ENCODE measurements at places on chromosomes 5 and 9.

- no peak for DNase-seq
These were observed at the start of gene CKMT2 for GRCh38 chr5:81233080-81233634. TSS of gene CKMT2 (plus strand) at chr5:81233322. CDS start at chr5:81251133, 17,811 bp downstream.

GRCh38 chr9:136655536-136656182 is 7.1 kb upstream of the EGFL7 start:
- peak; percentile 73 for DNase-seq

DNA sequence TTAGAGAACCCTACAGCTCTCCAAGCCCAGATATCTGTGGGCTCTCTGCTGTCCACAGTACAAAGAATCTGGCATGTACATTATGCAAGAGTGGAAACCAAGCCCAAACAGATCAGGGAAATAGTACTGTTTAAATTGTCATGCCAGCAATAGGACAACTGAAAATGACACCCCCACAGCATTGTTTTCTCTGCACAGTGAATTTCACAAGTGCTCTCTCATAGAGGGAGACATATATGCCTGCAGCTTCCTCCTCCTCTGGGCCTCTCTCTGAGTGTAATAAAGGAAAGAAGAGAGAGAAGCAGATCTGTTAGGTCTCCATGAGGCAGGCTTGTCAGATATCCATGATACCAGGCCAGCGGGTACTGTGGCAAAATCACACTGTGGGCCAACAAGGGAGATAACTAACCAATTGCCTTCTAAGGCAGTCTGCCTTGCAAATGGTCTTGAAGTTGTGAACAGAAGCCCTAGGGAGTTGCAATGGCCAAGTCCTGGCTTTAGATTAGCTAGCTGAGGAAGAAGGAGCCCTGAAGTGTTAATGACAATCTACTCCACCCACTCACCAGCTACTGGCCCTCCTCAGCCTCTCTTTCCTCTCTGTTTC is 54.4 kb upstream of the JMY start:
- no peak for DNase-seq

- no peak for DNase-seq
These were observed 5.6 kb downstream of the TPRN start for GRCh38 chr9:137194909-137195308.

GRCh38 chr9:78321505-78321904 is 24.6 kb downstream of the PSAT1 start:
- DNase-seq, result no peak

GRCh38 chr5:15620501-15620900 is 120.5 kb downstream of the FBXL7 start:
- no peak for DNase-seq

- peak; percentile 90 for DNase-seq
These were observed 475 bp downstream of the DDX31 start for GRCh38 chr9:132669319-132669697.

DNA sequence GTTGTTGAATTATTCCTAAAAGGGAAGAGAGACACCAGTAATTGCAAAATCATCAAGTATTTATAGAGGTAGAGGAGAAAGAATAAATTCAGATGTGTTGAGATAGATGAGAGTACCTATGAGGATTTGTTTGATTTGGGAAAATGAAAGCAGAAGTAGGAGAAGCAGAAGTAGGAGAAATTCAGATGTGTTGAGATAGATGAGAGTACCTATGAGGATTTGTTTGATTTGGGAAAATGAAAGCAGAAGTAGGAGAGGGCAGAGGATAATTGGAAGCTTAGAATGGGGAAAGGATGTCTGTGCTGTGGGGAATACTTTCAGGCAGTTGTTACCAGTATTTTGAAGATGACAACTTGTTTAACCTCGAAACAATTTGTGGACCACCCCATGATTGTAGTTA is 35.1 kb upstream of the ZCCHC7 start:
- no peak for DNase-seq

DNA sequence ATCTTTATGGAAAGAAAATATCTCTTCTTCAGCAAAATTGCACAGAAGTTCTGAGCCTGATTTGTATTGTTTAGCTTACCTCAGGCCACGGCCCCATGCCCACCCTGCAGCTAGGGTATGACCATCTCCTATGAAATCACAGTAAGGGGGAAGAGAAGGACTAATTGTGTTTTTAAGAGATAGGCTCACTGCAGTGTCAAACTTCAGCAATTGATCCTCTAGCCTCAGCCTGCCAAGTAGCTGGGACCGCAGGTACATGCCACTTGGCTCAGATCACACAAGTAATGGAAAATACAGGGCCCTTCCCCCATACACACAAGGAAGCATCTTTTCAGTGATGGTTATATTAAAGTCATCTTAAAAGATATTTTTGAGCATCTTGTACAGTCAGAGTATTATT is 60.0 kb downstream of the DMAC1 start:
- no peak for DNase-seq

DNA sequence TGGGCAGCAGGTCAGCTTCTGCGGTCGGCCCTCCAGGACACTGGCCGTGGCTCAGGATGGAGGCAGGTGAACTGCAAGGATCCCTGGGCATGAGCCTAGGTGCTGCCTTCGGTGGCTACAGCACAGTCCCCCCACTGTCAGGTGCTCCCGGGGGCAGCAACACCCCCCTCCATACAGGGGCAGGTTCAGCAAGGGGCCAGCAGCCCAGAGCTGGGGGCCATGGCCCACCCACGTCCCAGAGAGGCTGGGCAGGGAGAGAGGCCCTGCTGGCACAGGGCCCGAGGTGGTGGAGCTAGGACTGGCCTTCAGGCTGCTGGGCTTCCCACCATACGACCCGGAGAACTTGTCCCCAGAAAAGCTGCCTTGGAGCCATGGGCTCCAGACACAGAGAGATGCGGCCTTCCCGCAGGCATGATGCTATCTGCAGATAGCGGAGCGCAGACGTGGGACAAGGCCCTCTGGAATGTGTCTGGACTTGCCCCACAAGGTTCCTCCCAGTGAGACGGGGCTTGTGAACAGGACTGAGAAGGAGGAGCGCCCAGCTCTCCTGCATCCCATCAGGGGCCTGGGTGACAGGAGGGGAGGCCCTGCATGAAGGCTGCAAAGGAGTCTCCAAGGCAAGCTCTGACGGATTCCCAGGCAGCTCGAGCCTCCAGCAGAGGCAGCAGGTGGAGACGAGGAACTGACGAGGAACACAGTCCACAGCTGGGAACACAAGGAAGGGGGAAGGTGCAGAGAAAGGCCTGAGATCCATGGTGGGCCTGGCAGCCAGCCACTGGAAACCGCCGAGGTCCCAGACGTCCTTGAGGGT is 111.1 kb downstream of the VAV2 start:
- no peak for DNase-seq

DNA sequence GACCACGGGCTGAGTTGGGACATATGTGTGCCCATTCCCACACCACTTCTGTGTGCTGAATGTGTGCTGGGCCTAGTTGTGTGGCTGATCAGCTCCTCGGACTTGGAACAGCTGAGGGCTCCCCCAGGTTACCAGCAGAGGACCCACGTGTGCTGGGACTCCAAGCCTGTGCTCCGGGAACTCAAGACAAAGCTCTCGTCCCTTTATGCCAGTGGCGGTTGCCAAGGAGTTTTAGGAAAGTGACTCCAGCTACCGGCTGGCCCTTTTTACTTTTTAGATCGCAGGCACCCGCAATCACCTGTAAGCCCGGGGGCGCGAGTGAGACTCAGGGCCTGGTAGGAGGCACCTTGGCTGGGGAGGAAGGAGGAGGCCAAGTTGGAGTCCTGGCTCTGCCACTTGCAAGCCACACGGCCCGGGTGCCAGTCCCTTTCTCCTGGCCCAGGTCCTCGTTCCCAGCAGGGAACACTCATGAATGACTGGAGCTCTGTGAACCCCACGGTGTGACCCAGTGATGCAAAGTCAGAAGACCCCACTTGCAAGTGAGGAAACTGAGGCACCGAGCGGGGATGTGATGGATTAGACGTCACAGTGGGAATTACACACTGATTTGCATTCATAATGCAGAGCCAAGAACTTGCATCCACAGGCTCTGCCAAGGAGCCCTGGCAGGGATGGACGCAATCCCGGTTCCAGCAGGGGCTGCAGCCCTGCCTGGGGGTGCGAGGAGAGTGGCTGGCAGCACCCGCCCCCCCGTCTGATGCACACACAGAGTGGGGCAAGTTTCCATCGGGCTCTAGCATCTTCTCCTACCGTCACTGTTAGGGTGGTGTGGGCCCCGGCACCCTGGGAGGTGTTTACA is 26.9 kb downstream of the CRB2 start:
- DNase-seq, result no peak

- no peak for DNase-seq
These were observed 129.3 kb downstream of the KDM4C start for GRCh38 chr9:6887051-6887450.

- no peak for DNase-seq
These were observed 13.3 kb downstream of the ABO start for GRCh38 chr9:133261753-133262120.

- DNase-seq, result no peak
These were observed 68.9 kb downstream of the ADAMTS6 start for GRCh38 chr5:65412842-65413241.

DNA sequence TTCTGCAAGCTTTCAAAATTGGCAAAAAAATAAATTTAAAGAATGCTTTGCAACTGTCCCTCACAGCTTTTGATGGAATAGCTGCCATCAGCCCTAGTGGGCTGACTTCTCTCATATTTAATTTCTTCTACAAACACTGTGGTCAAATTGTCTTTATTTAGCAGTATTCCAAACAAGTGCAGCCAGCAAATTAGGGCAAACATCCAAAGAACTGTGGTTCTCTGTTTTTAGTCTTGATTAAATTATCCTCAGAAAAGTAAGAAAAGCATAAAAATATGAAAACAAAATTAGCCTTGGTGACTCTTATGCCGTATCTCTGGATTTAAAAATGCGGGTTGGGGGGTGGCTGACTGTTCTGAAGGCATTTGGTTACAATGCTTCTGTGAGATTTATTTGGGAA is 95.8 kb upstream of the RETREG1 start:
- DNase-seq, result no peak

GRCh38 chr5:64462391-64462790 is 43.4 kb upstream of the RGS7BP start:
- DNase-seq, result no peak

- peak; percentile 42 for DNase-seq
These were observed 8.4 kb downstream of the PTCH1 start for GRCh38 chr9:95508242-95508967.

DNA sequence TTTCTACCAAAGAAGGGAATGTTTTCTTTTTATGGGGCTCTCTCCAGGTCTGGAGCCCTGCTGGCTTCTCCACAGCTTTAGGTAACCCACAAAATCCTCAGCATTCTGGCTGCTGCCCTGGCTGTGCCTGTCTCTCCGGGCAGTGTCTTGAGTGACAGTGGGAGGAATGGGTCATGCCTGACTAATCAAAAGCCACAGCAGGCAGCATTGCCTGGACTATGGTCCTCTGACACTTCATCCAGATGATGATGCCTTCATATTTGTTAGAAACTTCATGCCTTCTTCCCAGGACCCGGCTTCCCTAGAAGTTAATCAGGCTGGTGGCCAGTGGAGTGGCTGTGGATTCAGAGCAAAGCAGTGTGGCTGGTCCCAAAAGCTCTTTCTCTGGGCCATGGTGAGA is 32.2 kb upstream of the TGFBI start:
- no peak for DNase-seq

GRCh38 chr5:113233606-113234005 is 201.2 kb downstream of the TSSK1B start:
- DNase-seq, result no peak

DNA sequence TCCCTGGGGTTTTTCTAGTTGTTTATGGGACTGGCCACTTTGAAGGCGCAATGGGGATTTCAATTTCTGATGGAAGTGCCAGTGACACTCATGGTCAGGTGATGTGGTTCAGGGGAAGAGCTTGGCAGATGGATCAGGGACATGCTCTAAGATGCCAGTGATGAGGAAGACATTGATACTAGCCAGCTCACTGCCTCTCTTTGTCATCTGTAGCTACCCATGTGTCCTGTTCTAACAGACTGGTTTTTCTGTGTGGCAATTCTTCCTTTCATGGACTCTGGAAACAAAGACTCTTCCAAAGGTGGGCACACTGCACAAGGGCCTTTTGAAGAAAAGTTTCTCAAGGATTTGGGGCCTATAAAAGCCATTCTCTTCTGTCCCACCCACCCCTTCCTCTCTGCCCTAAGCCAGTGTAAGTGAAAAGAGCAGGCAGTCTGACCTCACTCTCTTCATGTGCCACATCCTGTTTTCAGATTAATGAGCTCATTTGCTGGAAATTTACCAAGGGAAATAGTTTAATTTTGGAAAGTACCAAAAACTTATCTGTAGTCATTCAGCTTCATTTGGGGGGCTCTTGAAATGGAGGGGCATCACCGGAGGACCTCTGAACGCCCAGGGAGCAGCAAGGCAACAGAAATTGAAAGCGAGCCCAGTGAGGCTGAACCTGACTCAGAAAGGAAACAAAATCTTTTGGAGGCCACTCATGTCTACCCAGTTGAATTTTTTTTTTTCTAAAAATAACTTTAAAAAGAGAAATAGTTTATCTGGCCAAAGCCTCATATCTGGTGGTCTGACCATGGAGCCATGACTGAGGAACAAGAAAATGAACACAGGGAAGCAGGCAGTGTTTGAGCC is 4.9 kb upstream of the TRAF1 start:
- DNase-seq, result peak; percentile 64
